ENCODE measurements at places on chromosomes 3 and 15. TPM values are rescaled to one million over a fixed set of nuclear protein-coding genes. Genes with fewer than 3 reads are reported as not detected.

GRCh38 chr15:99958426-99959097, 225.3 kb upstream of the LYSMD4 start:
- DNase-seq = peak; percentile 14

- no peak for DNase-seq
Observed at GRCh38 chr3:160982491-160982890, 122.7 kb downstream of the B3GALNT1 start.

ARL14 gene
- 0.14 TPM for total RNA-seq

PODXL2 gene
- total RNA-seq = 0.67 TPM

All from liver (tissue), 10 donors.